Astrocyte (in vitro differentiated cells and primary cell): ENCODE measurements at places on chromosomes 11 and 22.

- H3K4me1 ChIP-seq, result no peaks in the 10 kb centered on the region
- H3K4me3 ChIP-seq, result no peak overlapping the region
- H3K27me3 ChIP-seq, result no peaks in the 10 kb centered on the region
- no peak for DNase-seq
- H3K36me3 ChIP-seq, result peaks cover 20% of the 10 kb centered on the region
These were observed 29.2 kb downstream of the INCENP start for GRCh38 chr11:62153087-62153395.

DNA sequence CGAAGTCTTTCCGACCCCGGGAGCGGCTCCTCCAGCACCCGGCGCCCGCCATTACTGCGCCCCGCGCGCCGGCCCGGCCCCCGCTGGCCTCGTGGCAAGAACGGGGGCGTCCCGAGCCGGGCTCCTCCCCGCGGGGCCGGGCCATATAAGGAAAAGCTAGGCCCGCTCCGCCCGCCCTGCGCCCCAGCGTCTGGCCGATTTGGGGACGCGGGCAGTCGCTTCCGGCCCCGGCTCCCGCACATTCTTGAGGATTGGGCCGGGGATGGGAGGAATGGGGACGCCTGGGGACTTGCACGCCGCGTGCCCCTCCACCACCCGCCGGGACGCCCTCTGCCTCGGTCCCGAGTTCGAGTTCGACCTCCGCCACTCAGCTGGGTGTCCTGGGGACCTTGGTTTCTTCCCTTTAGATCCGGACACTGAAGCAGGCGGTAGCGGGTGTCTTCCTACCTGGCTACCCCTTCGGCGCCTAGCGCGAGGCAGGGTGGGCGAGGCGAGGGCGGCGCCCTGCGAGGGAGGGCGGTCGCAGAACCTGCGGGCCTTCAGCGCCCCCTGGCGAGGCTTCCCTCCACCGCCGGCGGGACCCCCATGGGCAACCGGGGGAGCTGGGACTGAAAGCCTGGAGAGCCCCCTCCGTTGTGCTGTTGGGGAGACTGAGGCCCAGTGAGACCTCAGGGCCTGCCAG lies 3.8 kb downstream of the SMTN start:
- H3K4me3 ChIP-seq, result peak overlapping the region; percentile 82
- H3K27ac ChIP-seq, result peak overlapping the region; percentile 74
- peaks cover 51% of the 10 kb centered on the region for H3K4me1 ChIP-seq
- no peaks in the 10 kb centered on the region for H3K27me3 ChIP-seq
- peaks cover 22% of the 10 kb centered on the region for H3K36me3 ChIP-seq

- peak; percentile 72 for DNase-seq
- H3K27ac ChIP-seq, result no peak overlapping the region
- H3K27me3 ChIP-seq, result no peaks in the 10 kb centered on the region
- H3K4me3 ChIP-seq, result no peak overlapping the region
- H3K36me3 ChIP-seq, result no peaks in the 10 kb centered on the region
These were observed 4.1 kb downstream of the C11orf52 start for GRCh38 chr11:111922803-111923202.

GRCh38 chr11:129427816-129428406 lies 52.3 kb downstream of the BARX2 start:
- no peak for DNase-seq
- no peak overlapping the region for H3K27ac ChIP-seq
- no peaks in the 10 kb centered on the region for H3K36me3 ChIP-seq
- no peaks in the 10 kb centered on the region for H3K4me1 ChIP-seq
- no peak overlapping the region for H3K4me3 ChIP-seq

- no peak overlapping the region for H3K27ac ChIP-seq
- DNase-seq, result no peak
- no peaks in the 10 kb centered on the region for H3K4me1 ChIP-seq
- H3K36me3 ChIP-seq, result peaks cover 2% of the 10 kb centered on the region
- no peaks in the 10 kb centered on the region for H3K27me3 ChIP-seq
- no peak overlapping the region for H3K4me3 ChIP-seq
These were observed 9.8 kb downstream of the UCP2 start for GRCh38 chr11:73972620-73973449.

DNA sequence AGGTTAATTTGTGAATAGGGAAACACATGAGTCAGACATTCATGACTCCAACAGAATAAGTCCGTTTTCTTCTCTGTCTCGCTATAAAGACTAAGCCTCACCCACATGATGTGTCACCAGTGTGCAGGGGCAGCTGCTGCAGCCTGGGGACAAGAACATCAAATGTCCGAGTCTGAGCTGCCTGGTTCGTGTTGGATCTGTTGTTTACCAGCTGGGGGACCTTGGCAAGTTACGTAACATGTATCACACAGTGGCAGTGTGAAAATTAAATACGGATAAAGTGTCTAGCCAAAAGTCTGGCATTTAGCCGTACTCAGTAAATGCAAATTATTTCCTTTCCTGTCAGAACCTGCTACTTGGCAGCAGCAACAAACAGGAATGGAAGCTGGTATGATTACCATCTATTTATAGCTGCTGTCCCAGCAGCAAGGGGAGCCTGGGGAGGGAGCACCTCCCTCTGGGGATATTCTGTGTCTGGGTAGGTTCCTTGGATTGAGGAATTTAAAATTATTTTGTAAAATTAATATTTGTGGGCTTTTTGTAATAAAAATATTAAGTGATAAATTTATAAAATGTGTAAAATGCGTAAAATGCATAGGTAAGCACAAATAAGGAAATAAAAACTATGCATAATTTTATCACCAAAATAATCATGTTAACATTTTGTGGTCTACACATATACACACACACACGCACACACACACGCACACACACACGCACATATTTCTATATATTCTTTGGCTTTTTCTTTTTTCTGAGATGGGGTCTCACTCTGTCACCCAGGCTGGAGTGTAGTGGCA lies 1.3 kb upstream of the CLDN25 start:
- no peak overlapping the region for H3K27ac ChIP-seq
- peaks cover 3% of the 10 kb centered on the region for H3K4me1 ChIP-seq
- H3K4me3 ChIP-seq, result no peak overlapping the region
- H3K27me3 ChIP-seq, result peaks cover 16% of the 10 kb centered on the region
- peak; percentile 43 for DNase-seq

DNA sequence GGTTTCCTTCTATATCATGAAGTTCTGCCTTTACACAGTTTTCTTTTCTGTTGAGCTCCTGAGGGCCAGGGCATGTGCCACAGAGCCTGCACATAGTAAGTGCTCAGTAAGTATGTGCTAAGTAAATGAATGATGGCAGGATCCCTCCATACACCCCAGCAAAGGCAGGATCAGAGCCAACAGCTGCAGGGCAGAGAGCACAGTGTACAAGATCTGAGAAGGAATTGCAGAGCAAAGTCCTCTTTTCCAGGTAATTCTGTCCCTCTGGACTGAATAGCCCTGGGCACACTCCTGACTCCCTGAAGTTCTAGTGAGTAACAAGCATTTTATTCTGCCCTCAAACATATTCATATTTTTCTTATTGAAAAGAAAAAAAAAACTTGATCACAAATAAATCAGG lies 117.7 kb downstream of the GALNT18 start:
- no peak overlapping the region for H3K27ac ChIP-seq
- H3K36me3 ChIP-seq, result no peaks in the 10 kb centered on the region
- H3K4me1 ChIP-seq, result no peaks in the 10 kb centered on the region
- no peak for DNase-seq
- no peak overlapping the region for H3K4me3 ChIP-seq

GRCh38 chr11:68914761-68915160 lies 11.1 kb downstream of the IGHMBP2 start:
- H3K4me1 ChIP-seq, result no peaks in the 10 kb centered on the region
- peaks cover 35% of the 10 kb centered on the region for H3K36me3 ChIP-seq
- H3K4me3 ChIP-seq, result no peak overlapping the region
- no peak overlapping the region for H3K27ac ChIP-seq
- no peak for DNase-seq

DNA sequence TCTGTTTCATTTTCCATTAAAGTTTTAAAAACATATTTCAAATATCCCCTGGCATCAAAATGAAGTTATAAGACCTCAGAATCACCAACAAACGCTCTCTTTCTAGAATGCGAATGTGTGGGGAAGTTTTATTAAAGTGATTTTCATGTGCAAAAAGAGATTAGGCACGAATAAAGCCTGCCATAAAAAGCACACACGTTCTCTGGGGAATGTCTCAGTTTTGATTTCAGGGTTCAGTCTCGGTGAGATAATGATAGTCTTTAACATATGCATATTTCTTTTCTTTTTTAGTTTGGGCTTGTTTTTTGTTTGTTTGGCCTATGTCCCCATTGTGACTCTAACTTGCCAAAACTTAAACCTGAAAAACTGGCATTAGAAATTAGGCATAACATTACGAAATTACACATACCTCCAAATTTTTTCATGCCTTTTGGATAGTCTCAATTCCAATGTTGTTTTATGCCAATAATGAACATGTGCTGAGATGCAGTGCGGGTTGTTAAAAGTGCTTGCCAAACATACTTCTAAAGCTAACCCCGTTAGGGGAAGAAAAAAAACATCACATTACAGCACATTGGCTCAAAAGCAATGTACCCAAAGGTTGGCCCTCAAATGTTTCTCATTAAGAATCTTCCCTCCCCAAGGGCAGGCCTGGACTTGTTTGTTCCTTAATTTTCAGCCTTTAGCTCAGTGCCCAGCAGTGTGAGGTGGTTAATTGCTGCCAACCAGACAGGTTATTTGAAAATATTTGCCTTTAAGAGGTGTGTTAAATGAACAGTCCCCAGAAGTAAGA lies 33.2 kb upstream of the FBLN1 start:
- H3K27ac ChIP-seq, result peak overlapping the region; percentile 32
- DNase-seq, result no peak
- H3K4me1 ChIP-seq, result peaks cover 12% of the 10 kb centered on the region
- no peaks in the 10 kb centered on the region for H3K27me3 ChIP-seq

GRCh38 chr11:79471071-79471844 lies 30.4 kb upstream of the TENM4 start:
- no peaks in the 10 kb centered on the region for H3K36me3 ChIP-seq
- no peaks in the 10 kb centered on the region for H3K27me3 ChIP-seq
- H3K4me1 ChIP-seq, result no peaks in the 10 kb centered on the region

GRCh38 chr22:22047776-22048175 lies 65.2 kb upstream of the TOP3B start:
- H3K4me1 ChIP-seq, result no peaks in the 10 kb centered on the region
- peaks cover 13% of the 10 kb centered on the region for H3K27me3 ChIP-seq
- H3K36me3 ChIP-seq, result no peaks in the 10 kb centered on the region
- no peak overlapping the region for H3K4me3 ChIP-seq

- no peaks in the 10 kb centered on the region for H3K36me3 ChIP-seq
- peak within 1 kb of the TSS; percentile 80 for H3K4me3 ChIP-seq
These were observed at the start of gene CBX6 for GRCh38 chr22:38872172-38872830. Gene CBX6 (minus strand): TSS chr22:38872216. CDS start chr22:38872190, 26 bp downstream.

DNA sequence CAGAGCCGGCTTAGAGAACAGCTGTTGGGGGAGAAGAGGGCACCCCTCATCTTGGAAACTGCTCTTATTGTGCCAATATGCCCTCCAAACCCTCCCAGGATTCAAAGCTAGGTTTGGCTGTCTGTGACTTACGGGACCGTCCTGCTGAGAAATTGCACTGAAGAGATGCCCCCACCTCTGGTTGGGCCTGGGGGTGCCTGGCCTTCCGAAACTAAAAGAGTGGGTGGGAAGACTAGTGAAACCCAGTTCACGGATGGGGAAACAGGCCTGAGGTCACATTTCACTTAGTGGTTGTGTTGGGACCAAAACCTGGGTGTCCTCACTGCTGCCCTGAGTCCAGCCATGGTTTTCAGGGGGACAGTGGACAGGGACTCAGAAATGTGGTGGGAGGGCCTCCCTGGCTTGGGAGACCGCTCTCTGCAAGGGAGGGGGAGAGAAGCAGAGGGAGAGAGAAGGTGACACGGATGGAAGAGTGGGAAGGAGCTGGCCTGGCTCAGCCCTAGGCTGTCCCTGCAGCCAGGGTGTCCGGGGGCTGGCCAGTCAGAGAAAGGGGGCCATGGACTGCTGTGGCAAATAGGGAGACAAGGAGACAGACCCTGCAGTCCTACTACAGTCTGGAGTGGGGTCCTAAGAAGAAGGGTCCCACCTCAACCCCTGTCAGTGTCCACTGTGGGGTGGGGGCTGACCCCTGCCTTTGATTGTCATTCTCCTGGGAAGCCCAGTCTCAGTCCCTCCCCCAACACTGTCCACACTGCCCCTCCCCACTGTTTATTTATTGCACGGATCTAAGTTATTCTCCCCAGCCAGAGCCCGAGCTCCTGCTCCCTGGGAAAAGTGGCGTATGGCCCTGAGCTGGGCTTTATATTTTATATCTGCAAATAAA lies 13.6 kb downstream of the MAFF start:
- H3K27me3 ChIP-seq, result no peaks in the 10 kb centered on the region
- no peaks in the 10 kb centered on the region for H3K36me3 ChIP-seq
- DNase-seq, result no peak
- no peak overlapping the region for H3K27ac ChIP-seq
